ENCODE measurements at places on chromosomes 1 and 21.

- DNase-seq: peak; percentile 42
Measured at GRCh38 chr1:31216016-31216415, 23.7 kb downstream of the NKAIN1 start.

GRCh38 chr1:7454895-7455784, 316.0 kb upstream of the VAMP3 start:
- DNase-seq: no peak

DNA sequence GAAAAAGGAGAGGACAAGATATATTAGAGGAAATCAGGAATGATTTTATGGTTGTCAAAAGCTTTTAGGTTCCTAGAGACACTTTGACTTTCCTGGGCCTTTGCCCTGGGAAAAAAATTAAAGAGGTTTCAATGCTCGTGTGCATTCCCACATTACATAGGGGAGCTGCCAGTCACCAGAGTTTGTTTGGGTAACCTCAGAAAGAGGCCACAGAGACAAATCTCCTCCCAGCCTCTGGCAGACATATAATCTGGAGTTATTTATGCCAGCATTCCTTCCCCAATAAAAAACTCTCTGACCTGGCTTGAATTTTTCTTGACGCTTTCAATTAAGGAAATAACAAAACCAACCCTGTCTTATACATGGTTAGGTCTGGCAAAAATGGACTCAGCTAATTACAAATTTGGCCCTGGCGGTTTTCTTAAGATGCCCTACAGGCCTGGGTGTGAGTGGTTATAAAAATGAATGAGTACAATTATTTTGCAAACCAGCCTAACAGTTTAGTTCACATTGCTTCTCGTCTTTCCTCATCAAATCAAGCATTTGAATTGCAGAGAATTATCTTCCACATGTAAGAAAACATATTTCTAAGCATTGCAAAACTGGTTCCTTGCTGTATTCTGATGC, 63.7 kb downstream of the WLS start:
- DNase-seq: no peak

DNA sequence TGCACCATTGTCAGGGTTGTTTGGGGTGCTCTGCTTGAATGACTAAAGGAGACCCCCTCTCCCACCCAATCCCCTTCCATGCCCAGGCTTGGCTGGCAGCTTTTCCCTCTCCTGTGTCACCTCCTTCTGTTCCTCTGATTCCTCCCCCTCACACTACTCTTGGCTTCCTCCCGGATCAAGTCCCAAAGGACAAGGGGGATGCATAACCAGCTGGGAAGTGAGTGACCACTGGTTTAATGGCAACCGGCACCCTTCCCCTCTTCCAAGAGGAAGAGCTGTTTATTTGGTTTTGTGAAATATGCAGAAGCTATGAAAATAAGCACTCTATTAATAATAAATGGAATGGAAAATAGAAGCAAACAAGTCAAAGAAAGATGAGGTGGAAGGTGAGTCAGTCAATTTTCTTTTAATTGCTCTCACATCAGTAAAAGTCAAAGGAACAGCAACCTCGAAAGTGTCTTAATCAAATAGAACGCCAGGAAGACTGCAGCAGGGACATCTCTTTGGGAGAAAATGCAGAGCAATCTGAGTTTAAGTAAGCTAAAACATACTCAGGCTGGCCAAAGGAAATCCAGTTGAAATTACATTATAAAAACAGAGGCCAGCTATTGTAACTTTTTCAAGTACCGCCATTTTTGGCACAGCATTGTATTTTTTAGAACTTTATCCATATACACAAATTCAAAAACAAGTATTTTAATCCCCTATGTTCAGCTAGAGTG, 322.5 kb downstream of the SIPA1L2 start:
- DNase-seq: peak; percentile 21

GRCh38 chr1:223216531-223217205, 73.6 kb upstream of the TLR5 start:
- no peak for DNase-seq

DNA sequence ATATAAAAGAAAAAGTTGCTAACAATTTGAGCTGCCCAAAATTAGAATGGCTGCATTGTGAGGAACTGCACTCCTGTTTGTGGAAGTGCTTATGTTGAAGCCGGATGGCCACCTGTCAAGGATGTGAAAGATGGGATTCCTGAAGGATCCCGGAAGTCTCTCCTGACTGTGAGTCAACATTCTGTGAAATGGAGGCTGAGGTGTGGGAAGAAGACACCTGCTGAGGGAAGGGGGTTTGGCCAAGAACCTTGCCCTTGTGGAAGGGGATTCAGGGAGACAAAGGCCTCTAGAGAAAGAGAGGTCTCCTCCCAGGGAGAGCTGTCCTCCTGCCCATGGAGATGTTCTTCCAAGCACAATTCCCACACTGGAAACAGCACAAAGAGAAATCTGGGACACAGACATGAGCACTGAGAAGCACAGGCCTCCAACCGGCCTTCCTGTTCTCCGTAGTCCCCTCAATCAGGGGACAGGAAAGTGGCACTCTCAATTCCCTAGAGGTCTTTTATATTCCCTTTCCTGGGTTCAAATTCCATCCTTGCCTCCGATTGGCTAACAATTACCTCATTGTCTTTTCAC, 70.5 kb downstream of the CD2 start:
- DNase-seq: no peak

DNA sequence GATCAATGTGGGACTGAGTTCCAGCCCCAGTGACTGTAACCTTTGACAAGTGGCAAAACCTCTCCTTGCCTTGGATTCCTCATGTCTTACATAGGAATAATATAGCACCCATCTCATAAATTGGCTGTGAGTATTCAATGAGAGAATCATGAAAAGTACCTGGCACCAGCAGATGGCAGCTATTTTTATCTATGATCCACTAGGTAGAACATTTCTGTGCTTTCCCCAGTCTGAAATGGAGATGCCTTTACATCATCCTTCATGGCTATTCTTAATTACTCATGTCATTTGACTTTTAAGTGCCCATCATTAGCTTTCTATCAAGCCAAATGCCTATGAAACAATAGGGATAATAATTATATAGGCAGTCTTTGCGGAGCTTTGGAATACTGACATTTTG, 130.1 kb downstream of the TGFB2 start:
- no peak for DNase-seq

DNA sequence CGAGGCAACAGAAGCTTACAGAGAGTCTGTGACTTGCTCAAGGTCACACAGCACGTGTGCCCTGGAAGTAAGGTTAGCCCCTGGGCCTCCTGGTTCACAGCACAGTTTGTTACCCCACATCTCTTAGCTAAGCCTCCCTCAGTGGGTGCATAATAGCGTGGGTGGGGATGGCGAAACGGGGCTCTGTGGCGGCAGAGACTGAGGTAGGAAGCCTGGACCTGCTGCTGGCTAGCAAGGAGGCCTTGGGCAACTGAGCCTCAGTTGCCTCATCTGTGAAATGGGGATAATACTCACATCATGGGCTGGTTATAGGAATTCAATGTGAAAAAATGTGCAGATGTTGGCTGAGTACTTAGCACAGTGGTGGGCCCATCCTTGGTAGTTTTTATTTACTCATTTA, 596 bp downstream of the PADI4 start:
- DNase-seq: no peak

DNA sequence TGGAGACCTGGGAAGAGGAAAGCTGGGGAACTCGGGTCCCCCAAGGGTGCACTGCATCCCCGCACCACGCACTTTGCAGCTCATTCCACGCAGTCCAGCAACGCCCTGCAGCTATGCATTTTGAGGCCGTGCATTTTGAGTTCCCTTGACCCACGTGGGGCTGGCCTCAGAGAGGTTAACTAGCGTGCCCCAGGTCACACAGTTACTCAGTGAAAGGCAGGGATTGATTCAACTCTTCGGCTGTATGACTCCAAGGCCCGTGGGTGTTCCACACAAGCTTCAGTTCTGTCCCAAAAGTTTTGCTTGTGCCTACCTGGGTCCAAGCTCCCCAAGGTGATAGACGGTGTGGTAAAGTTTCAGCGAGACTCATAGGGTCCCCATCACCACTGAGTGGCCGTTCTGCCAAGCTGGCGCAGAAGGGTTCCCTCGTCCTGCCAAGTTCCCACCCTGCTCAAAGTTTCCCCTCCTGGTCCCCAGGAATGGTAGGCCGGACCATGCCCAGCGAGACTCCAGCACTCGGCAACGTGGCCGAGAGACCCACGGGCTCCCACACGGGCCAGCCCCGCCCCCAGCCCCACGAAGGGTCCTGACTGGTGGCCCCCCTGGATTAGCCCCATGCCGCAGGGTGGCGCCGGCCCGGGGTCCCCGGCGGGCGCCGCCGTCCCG, 611 bp downstream of the HSPG2 start:
- DNase-seq: no peak

DNA sequence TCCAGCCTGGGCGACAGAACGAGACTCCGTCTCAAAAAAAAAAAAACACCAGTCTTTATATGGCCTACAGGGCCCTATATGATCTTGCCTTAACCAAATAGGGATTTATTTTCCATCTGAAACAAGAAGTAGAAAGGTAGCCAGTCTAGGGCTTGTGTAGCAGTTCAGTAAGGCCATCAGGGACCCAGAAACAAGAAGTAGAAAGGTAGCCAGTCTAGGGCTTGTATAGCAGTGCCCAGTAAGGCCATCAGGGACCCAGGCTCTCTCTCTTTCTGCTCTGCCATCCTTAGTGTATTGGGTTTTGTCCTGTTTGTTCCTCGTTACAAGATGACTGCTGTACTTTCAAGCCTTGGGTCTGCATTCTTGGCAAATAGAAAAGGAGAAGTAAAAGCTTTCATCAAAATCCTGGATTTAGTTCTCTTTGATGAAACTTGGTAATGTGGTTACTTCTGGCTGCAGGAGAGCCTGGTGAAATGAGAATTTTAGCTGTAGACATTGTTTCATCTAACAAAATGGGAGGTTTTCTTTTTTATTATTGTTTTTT, 46.1 kb downstream of the PKN2 start:
- DNase-seq: no peak

- DNase-seq: no peak
Measured at GRCh38 chr21:34965200-34966174, 83.6 kb downstream of the RUNX1 start.

DNA sequence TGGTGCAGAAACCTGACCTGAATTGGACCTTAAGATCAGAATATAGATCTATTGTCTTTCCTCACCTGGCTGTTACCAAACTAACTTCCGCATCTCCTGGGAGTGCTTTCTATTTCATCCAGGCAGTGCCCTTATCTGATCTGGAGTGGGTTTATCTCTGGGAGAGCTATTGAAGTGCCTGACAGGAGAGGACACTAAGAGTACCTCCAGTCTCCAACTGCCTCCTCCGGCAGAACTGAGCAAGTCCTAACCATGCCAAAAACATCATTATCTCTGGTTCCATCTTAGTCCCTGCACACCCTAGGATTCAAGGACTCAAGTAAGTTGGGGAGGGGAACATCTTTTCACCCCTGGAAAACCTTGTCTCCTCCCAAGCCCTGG, 12.4 kb upstream of the KCNJ15 start:
- DNase-seq: no peak

DNA sequence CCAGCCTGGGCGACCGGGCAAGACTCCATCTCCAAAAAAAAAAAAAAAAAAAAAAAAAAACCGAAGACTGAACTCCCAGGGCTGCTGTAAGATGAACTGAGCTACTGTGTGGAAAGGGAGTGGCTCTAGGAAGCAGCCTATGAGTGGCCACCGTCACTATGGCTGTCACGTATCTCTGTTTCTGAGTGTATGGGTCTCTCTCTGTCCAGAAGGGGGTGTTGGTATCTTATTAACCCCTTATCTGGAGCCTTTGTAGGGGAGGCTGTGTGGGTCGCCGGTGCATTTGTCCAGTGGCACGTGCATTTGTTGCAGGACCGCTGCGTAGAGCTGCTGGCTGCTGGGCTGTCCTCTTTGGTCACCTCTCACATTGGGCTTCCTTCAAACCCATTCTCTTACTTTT, 326.6 kb downstream of the CAMTA1 start:
- DNase-seq: no peak

GRCh38 chr1:150764617-150765101, 919 bp downstream of the CTSS start:
- no peak for DNase-seq

- no peak for DNase-seq
Measured at GRCh38 chr1:76939050-76939816, 72.0 kb downstream of the ST6GALNAC5 start.

GRCh38 chr1:58333511-58333910, 213.0 kb downstream of the OMA1 start:
- no peak for DNase-seq

- DNase-seq: no peak
Measured at GRCh38 chr1:44759077-44759476, 16.3 kb upstream of the RPS8 start.

DNA sequence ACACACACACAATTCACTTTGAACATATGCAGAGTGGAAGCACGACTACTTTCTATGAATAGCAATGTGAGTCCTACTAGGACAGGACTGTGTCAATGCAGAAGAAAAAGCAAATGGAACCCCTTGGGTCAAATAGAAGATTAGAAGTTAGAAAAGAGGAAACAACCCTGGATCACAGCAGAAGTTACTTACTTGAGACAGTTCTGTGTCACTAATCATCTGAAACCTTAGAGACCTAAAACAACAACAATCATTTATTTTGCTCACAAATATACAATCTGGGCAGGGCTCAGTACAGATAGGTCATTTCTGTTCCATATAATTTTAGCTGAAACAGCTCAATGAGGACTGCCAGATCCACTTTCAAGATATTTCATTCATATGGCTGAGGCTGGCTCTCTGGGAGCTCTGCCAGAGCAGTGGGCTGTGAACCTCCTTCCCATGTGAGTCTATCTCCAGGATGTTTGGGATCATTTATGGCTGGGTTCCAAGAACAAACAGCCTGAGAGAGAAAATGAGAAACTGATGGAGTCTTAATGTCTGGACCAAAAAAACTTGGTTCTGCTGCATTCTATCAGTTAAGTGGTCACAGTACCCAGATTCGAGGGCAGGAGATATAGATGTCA, 42.5 kb upstream of the IL10 start:
- DNase-seq: no peak

DNA sequence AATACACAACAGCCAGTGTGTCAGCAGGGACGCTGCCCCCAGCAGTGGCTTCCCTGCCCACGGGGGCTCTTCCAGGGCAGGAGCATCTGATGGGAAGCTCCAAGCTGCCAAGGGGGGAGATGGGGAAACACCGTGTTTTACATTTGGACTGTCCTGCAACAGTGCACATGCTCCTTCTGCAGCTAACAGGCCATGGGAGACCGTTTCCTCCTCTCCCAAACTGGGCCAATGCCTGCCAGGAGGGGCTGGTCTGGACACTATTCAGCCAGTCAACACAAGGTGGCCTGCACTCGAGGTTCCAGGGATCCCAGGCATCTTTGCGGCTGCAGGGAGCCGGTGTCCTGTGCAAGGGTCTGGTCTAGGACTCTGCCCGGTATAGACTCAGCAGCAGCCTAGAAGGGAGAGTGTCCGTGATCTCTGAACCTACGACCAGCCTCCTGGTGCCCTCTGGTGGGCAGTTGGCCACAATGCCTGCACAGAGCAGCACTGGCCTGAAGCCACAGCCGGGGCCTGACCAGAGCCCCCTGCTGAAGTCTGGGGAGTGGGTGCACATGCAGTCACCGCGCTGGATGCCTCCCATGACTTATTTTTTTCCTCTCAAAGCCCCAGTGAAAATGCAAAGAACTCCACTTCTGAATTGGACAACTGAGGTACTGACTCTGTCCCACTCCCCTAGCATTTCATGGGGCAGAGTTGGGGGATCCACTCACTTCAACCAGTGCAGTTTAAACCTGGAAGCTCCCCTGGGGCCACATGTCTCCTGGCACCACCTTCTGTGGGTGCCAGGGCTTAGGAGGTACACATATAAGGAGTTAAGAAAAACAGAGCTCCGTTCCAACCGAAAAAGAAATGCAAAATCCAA, 33.3 kb downstream of the RCC2 start:
- peak; percentile 89 for DNase-seq
